ENCODE measurements at places on chromosomes 2 and 18. TPM values are rescaled to one million over a fixed set of nuclear protein-coding genes. Genes with fewer than 3 reads are reported as not detected.

The ZBTB14 gene
- total RNA-seq, result 9.6 TPM

The OR6B2 gene
- total RNA-seq, result not detected

The CYP27A1 gene
- 18.1 TPM for total RNA-seq

The CTAGE1 gene
- 0.12 TPM for total RNA-seq

The KRTCAP3 gene
- total RNA-seq, result 0.13 TPM

The IGFBP5 gene
- total RNA-seq, result 270 TPM

The ASB18 gene
- not detected for total RNA-seq

The CCDC148 gene
- 0.26 TPM for total RNA-seq

The ERFE gene
- 0.92 TPM for total RNA-seq

The PNPT1 gene
- 19.6 TPM for total RNA-seq

The CD8B2 gene
- not detected for total RNA-seq

The MBOAT2 gene
- 15.9 TPM for total RNA-seq

The ARHGAP15 gene
- total RNA-seq, result not detected

The RAPGEF4 gene
- 2.2 TPM for total RNA-seq

The GBX2 gene
- total RNA-seq, result not detected

The ALKAL2 gene
- total RNA-seq, result not detected

The LBX2 gene
- 1.6 TPM for total RNA-seq

The GPR75 gene
- 0.79 TPM for total RNA-seq

The MYO7B gene
- 0.06 TPM for total RNA-seq

The MRPL53 gene
- 42.1 TPM for total RNA-seq

The GNLY gene
- total RNA-seq, result not detected

The OTOS gene
- total RNA-seq, result not detected

The MAB21L4 gene
- not detected for total RNA-seq

The SP140 gene
- total RNA-seq, result 0.40 TPM

The FBLN7 gene
- 8.0 TPM for total RNA-seq

The TWIST2 gene
- 17.8 TPM for total RNA-seq

The KLHL41 gene
- 1.1 TPM for total RNA-seq

The SIX3 gene
- not detected for total RNA-seq

The CCL20 gene
- not detected for total RNA-seq

The TRIM54 gene
- total RNA-seq, result 0.13 TPM

The SPC25 gene
- 3.9 TPM for total RNA-seq

The IL1A gene
- 0.13 TPM for total RNA-seq

The FSIP2 gene
- total RNA-seq, result 0.06 TPM

The ACTG2 gene
- not detected for total RNA-seq

The IL1RL1 gene
- total RNA-seq, result 1.1 TPM

The GPR55 gene
- not detected for total RNA-seq

The KCNG2 gene
- not detected for total RNA-seq

The ITPRID2 gene
- 174 TPM for total RNA-seq

The SPP2 gene
- not detected for total RNA-seq

The B3GNT7 gene
- total RNA-seq, result 0.26 TPM

The C18orf32 gene
- 10.6 TPM for total RNA-seq

The IL1R2 gene
- 0.66 TPM for total RNA-seq

The AP1S3 gene
- total RNA-seq, result 22.6 TPM

The SUCLG1 gene
- 41.0 TPM for total RNA-seq

The MAP3K19 gene
- total RNA-seq, result not detected

The ELOA2 gene
- total RNA-seq, result not detected

The ICA1L gene
- 3.6 TPM for total RNA-seq

The POTEI gene
- total RNA-seq, result not detected

The BOD1L2 gene
- total RNA-seq, result not detected

The PAIP2B gene
- total RNA-seq, result 0.26 TPM

The ERBB4 gene
- 7.7 TPM for total RNA-seq

The TCF23 gene
- total RNA-seq, result not detected

The PTCD3 gene
- total RNA-seq, result 79.6 TPM
